ENCODE measurements at places on chromosomes 6 and 20.

- DNase-seq = no peak
Measured at GRCh38 chr20:62104234-62104789, 18.0 kb upstream of the LSM14B start.

- DNase-seq = peak; percentile 87
Measured at GRCh38 chr6:79810871-79811270, 136.5 kb downstream of the ELOVL4 start.

DNA sequence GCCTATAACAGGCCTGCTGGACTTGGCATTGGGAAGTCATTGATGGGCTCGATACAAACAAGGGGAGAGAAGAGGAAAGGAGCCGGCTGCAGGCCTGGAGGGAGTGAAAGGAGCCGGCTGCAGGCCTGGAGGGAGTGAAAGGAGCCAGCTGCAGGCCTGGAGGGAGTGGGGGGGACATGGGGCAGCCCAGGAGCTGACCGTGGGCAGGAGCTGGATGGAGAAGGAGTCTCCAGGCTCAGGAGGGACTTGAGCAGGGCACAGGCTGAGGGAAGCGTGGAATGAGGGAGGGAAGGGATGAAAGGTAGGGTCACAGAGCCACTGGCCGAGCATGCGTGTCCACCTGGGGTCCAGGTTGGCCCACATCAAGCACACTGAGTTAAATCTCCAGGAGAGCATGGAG lies 32.0 kb downstream of the RPP40 start:
- DNase-seq = no peak

DNA sequence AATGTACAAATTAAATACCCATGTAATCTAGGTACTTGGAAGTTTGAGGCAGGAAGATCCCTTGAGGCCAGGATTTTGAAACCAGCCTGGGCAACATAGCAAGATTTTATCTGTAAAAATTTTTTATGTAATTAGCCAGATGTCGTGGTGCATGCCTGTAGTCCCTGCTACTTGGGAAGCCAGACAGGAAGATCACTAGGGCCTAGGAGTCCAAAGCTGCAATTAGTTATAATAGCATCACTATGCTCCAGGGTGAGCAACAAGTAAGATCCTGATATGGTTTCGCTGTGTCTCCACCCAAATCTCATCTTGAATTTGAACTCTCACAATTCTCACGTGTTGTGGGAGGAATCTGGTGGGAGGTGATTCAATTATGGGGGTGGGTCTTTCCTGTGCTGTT lies 535.8 kb downstream of the TENT5A start:
- peak; percentile 70 for DNase-seq

GRCh38 chr6:142671791-142672190 lies 273.2 kb downstream of the HIVEP2 start:
- no peak for DNase-seq

GRCh38 chr6:149076355-149076734 lies 241.2 kb upstream of the TAB2 start:
- no peak for DNase-seq

DNA sequence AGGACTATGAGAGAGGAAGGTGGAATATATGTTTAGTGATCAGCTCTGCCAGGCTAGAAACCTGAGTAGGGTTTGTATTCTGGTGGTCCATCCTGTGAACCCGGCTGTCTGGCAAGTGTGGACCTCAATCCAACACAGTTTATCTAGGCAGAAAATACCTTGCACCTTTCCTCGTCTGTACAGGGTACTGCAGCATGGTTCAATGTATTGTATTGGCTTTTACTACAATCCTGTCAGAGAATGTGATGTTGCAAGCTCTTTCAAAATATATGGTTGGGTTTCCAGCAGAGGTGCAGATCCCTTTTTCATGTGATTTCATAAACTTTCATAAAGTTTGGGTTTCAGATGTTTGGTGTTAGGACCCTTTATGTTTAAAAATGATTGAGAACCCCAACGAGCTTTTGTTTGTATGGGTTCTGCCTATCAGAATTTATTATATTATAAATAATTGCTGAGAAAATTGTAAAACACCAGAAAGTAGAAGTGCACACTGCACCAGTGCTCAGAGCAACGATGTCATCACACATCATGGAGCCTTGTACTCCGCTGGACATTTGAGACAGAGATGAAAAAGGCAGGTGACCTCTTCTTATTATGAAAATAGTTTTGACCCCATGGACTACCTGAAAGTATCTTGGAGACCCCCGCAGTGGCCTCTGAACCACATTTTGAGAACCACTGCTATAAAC lies 106.6 kb downstream of the RTN4IP1 start:
- no peak for DNase-seq

GRCh38 chr6:112221981-112222852 lies 32.1 kb downstream of the LAMA4 start:
- DNase-seq = no peak

DNA sequence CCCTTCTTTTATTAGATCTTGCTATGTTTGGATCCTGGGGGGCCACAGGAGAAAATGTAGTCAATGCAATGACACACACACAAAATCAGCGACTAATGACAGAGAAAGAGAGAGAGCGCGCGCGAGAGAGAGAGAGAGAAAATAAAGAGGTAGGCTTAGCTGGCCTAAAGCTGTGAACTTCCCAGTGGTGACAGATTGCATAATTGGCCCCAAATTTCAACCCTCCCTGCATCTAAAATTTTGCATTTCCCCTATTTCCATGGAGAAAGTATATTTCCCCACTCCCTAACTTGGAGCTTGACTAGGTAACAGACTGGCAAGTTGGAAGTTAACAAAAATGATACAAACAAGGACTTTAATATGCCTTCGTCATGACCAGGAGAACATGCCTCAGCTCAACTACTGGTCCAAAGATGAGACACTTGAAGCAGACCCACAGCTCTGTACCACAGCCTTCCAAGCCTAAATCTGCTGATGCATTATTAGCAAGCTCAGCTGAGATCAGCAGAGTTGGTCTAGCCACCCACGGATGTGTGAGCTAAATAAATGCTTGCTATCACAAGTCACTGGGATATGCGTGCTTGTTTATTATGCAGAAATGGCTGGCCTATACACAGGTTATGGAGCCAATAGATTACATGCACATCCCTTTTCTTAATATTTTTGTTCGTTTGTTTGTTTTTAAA lies 118.1 kb upstream of the PRDM1 start:
- DNase-seq = no peak

- DNase-seq = no peak
Measured at GRCh38 chr6:145811741-145812140, 2.9 kb downstream of the FBXO30 start.

- DNase-seq = no peak
Measured at GRCh38 chr6:134733801-134734200, 216.1 kb downstream of the ALDH8A1 start.

DNA sequence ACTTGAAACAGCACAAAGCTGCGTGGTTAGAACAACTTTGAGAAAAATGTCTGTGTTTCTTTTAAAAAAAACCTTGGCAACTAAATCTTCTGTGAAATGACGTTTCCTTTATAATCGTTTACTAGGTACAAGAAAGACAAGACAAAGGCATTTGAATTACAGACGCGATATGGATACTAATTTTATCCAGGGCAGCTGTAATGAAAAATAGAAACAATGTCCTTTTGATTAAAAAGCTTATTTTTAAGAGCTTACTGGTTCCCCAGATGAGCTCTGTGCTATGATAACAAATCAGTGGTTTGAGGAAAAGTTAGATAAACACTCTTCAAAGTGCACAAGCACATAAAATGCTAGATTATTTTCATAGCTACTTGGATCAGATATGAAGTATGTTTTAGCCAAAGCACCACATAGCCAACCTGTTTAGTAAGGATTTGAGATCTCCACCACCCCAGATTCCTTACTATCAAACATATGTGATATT lies 1.6 kb upstream of the SYNCRIP start:
- DNase-seq = no peak

DNA sequence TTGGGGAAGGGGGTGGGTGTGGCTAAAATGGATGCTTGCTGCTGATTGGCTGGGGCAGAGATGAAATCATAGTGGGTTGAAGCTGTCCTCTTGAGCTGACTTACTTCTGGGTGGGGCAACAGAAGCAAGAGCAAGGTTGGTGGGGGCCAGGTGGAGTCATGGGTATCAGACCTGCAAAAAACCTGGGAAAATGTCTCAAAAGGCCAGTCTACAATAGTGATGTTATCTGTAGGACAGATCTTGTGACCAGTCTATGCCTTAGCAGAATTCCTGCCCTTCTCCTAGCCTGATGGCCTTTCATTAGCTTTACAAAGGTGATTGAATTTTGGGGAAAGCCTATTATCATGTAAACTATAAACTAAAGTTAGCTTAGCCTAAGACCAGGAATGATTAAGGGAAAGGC lies 945.7 kb downstream of the KIF16B start:
- no peak for DNase-seq

- DNase-seq = no peak
Measured at GRCh38 chr20:59787538-59787890, 145.9 kb downstream of the SYCP2 start.

GRCh38 chr20:49889001-49889934 lies 26.1 kb downstream of the SPATA2 start:
- DNase-seq = no peak

- no peak for DNase-seq
Measured at GRCh38 chr6:144954241-144954556, 669.1 kb downstream of the UTRN start.

DNA sequence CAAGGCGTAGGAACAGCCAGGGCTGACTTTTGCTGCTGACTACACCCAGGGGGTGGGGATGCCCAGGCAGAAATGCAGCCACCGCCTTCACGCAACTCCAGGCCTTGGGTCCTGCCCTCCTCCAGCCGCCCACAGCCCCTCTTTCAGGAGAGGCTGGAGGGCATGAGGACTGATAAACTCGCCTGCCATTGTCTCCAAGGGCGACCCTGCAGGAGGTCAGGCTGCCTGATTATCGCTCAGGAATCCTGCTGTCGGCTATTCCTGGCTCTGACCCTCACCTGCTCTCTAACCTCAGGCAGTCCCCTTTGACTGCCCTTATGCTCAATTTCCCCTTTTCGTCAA lies 62.0 kb upstream of the HDDC2 start:
- no peak for DNase-seq

DNA sequence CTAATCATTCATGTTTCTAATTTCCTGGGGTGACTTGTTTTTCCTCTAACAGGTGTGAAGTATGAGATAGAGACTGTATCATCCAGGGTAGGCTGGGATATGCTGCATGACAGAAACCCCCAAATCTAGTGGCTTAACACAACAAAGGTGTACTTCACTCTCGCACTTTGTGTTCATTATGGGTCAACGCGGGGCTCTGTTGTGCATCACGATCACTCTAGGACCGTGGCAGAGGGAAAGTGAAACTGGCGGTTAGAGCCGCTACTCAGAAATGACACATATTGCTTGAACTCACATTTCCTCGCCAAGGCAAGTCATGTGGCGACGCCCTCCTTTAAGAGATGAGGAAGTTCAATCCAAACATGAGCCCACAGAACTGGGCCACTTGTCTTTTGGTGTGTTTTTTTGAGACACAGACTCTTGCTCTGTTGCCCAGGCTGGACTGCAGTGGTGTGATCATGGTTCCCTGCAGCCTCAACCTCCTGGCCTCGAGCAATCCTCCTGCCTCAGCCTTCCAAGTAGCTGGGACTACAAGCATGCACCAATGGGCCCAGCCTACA lies 41.3 kb downstream of the PCNA start:
- no peak for DNase-seq

DNA sequence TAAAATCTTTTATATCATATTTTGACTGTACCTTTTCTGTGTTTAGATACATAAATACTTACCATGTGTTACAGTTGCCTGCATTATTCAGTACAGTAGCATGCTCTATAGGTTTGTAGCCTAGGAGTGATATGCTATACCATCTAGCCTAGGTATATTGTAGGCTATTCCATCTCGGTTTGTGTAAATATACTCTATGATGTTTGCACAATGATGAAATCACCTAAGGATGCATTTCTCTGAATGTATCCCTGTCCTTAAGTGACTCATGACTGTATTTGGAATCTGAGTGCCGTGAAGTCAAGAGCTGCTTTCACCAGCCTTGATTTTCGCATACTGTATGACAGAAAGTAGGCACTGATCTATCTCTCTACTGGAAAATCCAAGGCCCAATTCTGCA lies 129.9 kb downstream of the UTRN start:
- no peak for DNase-seq

DNA sequence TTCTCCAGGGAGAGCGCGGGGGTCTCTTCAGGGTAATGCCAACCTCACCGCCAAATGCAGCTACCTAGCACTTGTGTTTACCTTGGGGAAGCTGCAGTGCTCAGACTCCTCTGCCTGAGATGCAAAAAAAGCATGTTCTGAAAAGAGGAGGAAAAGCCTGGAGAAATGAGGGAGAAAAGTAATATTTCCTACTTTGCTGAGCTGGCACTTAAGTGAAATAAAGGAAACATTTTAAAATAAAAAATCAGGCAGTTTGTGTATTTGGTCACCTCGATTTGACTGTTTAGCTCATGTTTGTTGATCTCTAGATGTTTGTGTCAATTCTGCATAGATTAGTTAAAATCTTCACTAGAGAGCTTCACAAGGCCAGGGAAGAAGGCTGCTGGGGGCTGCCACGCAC lies 487.2 kb downstream of the QKI start:
- no peak for DNase-seq

DNA sequence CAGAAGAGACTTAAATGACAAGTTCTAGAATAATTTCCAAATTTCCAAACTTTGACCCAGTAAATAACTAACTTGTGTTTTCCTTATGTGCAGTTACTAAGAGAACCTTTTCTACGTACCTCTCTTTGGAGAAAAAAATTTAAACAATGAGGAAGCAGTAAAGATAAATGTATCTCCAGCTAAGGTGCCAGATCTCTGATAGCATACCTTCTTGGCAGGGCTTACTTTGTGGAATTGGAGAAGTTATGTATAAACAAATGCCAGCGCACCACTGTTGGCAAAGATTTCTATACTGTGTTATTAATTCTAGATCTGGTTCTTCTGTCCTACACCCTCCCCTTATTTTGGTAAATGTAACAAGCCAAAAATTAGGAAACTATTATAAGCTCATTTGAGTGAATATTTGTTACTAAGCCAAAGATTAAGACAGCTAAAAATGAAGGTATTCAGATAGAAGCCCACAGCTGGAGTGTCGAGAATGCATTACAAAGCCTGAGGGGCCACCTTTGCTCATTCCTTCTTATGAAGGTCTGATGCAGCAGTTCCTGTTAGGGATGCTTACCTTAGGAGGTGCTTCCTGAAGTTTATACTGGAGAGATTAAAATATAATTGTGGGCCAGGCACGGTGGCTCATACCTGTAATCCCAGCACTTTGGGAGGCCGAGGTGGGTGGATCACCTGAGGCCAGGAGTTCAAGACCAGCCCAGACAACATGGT lies 373.1 kb upstream of the SOX4 start:
- DNase-seq = no peak

- no peak for DNase-seq
Measured at GRCh38 chr20:23128461-23129125, 42.5 kb upstream of the CD93 start.

GRCh38 chr6:132506869-132507808 lies 5.8 kb downstream of the STX7 start:
- DNase-seq = no peak

DNA sequence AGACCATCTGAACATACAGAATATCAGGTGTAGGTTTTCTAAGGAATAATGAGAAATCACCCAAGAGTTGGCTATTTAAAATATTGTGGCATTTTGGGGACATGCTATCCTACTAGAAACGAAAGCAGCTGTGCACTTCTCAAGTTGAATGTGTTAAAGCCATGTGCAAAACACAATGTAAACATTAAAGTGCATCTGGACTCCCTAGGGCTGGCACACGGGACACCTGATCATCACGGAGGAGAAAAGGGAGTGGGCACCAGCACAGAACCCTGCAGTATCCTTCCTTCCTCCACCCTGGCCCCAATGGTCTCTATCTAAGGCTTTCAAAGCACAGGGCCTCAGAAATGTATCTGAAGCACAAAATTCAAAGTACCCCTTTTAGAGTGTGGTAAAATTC lies 94.3 kb downstream of the INSM1 start:
- DNase-seq = no peak

GRCh38 chr6:39211183-39211582 lies 18.1 kb downstream of the KCNK5 start:
- DNase-seq = no peak
